Upper lobe of left lung (tissue), 6 donors: ENCODE measurements at places on chromosomes 4 and X.

- no peak for DNase-seq
These were observed 12.9 kb upstream of the ZCCHC4 start for GRCh38 chr4:25299476-25300203.

GRCh38 chr4:114026447-114026846, 47.0 kb upstream of the ARSJ start:
- DNase-seq, result no peak

DNA sequence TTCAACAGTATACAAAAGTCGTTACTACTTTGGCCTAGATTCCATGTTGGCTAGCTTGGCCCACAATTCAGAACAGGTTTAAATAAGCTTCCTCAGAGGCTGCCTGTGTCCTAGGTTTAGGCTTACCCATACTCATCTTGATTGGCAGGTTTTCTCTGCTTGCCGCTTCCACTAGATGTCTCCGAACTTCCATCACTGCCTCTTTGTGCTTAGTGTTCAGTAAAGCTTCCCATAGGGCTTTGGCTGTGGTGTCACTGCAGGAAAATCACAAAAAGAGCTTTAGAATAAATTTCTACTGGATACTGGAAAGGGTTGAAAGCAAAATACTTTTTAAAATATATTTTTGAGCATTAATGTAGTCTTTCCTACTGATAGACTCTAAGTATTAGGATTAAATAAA, 52.4 kb downstream of the SCFD2 start:
- no peak for DNase-seq

DNA sequence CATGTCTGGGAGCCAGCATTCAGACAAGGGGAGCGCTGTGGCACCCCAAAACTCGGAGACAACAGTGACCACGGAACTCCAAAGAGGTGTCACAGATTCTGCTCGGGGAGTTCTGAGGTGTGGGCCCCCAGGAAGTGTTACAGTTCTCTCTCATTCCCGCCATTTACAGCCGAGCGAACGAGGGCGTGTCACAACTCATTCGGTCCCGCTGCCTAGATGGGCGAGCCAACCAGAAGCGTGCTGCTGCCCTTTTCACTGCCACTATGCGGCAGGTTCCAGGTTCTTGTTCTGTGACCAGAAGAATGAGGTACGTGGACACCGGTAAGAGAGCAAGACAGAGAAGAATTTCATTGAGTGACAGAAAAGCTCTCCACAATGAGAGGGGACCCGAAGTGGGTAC, 1370.6 kb upstream of the AGA start:
- DNase-seq, result no peak

DNA sequence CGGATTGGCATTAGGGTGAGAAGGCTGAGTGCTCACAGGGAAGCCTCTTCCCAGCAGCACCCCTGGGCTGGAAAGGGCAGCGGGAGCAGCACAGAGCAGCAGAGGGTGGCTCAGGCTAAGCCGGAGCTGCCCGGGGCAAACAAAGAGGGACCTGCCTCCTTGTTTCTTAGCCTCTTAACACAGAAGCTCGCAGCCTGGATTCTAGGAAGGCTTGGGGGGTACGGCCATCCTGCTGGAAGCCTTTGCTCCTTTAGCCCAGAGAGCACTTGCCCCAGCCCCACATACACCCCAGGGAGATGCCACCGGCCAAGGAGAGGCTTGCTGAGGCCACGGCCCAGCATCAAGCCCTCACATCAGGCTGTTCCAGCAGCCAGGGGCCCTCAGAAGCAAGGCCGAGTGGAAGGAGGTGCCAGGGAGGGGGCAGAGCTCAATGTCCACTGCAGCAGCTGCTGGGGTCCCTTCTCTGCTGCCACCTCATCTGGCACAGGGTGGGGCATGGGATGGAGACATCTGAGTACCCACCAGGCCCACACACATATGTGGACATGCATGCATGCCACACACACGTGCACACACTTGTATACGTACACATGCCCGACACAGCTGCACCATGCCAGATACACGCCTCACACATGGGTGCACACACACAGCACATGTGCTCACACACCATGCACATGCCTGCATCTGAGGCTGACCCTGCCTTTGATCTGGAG, 20.3 kb upstream of the SPON2 start:
- peak; percentile 20 for DNase-seq

- DNase-seq, result no peak
These were observed 106.7 kb downstream of the WWC2 start for GRCh38 chr4:183205709-183206108.

- no peak for DNase-seq
These were observed 404.8 kb downstream of the TLL1 start for GRCh38 chr4:166277853-166278252.

DNA sequence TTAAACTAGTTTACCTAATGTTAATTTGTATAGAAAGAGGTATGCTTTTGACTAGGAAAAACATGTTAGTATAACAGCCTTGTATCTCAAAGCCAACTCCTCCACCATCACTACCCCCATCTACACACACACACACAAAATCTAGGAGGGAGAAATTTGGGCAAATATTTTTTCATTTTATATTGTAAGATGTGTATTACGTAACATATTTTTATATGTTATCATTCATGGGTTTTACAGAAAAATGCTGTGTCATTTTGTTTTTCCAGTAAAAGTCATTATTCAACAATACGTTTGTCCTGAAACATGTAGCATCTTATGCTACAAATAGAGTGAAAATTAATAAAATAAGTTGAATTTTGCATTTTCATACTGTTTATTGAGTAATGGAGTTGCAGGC, 3.0 kb downstream of the SULT1B1 start:
- DNase-seq, result no peak

DNA sequence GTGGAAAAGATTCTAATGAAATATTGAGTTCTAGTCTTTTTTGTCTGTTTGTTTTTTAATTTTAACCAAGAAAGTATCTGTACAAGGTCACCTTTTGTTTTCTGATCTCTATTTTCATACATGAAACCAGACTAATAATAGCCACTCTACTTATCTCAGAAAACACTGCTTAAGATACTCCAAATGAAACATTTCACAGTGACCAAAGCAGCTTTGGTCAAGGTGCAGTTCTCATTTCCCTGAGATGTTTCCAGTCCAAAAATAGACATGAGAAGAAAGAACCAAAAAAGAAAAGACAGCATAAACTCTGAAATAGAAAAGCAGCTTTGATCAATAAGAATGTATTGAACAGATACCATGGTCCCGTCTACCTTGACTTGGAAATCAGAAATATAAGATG, 782.8 kb downstream of the RAB28 start:
- no peak for DNase-seq

- DNase-seq, result no peak
These were observed 27.0 kb upstream of the TMEM131L start for GRCh38 chr4:153438916-153439756.

DNA sequence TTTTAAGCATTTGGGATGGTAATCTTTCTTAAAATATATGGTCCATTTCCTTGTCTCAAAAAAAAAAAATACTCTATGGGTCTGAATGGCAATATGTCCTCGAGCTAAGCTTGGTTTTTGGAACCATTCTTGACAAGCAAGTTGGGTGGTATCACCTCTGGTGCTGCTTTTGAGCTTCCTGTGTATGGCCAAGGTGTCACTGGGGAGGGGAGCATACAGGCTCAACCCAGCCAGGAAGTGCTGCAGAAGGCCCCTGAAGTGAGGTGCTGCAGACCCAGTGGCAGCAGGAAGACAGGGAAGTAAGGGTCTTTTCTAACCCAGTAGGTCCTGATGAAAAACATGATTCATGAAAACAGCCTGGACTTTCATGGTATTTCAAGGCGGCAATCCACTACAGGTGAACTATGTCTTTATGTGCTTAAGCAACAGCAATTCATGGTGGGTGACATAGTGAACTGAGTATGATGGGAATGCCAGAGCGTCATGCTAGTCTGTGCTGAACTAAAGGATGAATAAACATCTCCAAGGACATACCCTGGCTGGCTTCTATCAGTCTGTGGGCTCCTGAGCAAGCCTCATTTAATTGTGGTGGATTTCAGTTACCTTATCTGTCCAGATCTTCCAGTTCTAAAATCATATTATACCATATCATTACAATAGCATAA, 15.1 kb downstream of the TRAPPC2 start:
- no peak for DNase-seq

DNA sequence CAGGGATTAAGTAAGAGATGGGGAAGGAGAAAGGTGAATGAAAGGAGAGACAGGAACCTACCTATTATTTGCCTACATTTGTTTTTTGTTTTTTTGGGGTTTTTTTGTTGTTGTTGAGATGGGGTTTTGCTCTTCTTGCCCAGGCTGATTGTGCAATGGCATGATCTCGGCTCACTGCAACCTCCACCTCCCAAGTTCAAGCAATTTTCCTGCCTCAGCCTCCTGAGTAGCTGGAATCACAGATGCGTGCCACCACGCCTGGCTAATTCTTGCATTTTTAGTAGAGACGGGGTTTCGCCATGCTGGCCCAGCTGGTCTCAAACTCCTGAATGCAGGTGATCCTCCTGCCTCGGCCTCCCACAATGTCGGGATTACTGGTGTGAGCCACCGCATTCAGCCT, 57.9 kb downstream of the BCOR start:
- DNase-seq, result no peak

- DNase-seq, result no peak
These were observed 499.3 kb upstream of the CT83 start for GRCh38 chrX:116961872-116962582.

- DNase-seq, result no peak
These were observed 64.6 kb upstream of the PAGE1 start for GRCh38 chrX:49760290-49760890.

GRCh38 chrX:138858438-138858837, 146.9 kb upstream of the FGF13 start:
- no peak for DNase-seq

DNA sequence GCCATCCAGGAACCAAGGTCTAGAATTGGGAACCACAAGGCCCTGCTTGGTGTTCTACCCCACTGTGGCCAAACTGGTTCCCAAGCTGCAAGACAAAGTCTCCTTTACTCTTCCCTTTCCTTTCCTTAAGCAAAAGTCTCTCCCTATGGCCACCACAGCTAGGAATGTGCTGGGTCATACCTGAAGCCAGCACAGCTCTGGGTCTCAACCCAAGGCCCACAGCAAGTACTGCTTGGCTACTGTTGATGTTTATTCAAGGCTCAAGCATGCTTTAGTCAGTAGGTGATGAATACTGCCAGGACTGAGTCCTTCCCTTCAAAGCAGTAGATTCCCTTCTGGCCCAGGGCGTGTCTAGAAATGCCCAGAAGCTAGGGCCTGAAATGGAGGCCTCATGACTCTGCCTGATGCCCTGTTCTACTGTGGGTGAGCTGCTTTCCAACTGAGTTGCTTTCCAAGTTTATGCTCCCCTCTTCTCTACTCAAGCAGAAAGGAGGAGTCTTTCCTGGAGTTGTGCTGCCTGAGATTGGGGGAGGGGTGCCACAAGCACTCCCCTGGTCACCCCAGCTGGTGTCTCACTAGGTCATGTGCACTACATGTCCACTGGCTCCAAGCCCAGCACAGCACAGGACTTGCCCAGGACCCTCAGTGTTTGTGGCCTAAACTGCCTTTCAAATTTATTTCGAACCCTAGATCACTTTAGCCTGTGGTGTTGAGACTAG, 44.9 kb downstream of the STAP1 start:
- DNase-seq, result no peak

DNA sequence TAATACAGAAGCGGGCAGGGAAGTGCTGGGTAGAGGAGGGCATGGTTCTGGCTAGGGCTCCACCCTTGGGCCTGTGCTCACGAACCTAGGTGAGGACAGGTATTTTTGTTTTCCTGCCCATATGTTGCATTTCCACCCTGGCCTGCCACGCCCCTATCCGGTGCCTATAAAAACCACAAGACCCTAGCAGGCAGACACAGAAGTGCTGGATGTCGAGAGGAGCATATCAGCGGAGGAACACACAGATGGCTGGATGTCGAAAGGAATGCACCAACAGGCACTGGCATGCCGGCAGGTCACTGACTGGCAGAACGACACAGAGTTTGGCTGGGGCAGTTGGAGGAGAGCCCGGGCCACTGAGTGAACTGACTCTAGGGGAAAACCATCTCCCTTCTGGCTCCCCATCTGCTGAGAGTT, 316.6 kb upstream of the BOD1L1 start:
- no peak for DNase-seq

- no peak for DNase-seq
These were observed 784 bp upstream of the ANXA5 start for GRCh38 chr4:121697564-121697963.

DNA sequence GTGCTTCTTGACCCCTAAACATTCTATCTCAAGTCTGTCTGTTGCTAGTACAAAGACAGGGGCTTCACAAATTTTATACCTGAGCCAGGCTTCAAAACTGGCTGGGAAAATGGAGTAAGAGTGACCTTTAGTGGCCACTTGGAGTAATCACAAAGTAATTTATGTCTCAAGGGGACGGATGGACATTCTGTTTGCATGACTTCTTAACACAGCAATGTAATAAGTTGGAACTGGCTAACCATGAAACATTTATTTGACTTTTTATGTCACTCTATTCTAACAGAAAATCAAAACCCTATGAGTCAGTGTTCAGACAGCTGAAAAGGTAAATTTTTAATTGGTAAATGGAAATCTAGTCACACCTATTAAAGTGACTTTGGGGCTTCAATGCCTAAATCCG, 600.6 kb downstream of the ANKRD50 start:
- DNase-seq, result no peak

DNA sequence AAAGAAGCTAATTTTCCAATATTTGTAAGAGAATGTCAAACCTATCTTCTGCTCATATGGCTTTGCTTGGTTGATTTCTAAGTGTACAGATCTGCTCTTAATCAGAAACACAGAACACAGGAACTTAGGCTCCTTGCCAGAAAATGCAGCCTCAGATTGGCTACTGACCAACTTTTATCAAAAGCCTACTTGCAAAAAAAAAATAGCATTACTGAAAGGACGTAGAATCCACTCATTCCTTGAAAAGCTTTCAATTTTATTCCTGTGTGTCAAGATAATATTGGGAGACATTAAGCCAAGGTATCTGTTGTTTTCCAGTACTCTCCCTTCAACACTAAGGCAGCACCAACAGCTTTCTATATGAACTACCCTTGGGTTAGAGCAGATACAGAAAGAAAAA, 127.6 kb upstream of the INTU start:
- DNase-seq, result no peak

GRCh38 chr4:55879224-55879623, 25.8 kb downstream of the EXOC1 start:
- DNase-seq, result no peak

DNA sequence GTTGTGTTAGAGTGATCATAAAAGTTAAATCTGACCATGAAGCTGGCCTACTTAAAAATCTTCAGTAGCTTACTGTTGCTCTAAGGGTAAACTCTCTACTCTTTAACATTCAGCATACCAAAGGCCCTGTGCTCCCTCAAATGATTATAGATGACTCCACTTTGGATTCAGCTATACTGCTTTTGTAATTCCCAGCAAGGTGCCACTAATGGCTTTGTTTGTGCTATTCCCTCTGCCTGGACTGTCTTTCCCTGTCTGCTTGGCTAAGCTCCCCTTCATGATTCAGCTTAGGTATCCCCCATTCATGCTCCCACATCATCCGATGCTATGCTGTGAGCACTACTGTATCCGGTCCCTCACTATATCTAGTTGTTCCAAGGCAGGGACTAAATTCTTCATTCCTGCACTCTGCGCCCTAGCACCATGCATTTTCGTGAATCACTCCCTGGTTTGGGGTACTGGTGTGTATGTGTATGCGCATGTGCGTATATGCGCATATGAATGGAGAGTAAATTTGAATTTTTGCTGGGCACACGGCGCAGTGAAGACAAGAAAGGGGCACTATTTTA, 453 bp upstream of the PBDC1 start:
- no peak for DNase-seq

GRCh38 chrX:138914767-138915166, 203.2 kb upstream of the FGF13 start:
- no peak for DNase-seq
